ENCODE measurements at places on chromosomes 12 and 14.

DNA sequence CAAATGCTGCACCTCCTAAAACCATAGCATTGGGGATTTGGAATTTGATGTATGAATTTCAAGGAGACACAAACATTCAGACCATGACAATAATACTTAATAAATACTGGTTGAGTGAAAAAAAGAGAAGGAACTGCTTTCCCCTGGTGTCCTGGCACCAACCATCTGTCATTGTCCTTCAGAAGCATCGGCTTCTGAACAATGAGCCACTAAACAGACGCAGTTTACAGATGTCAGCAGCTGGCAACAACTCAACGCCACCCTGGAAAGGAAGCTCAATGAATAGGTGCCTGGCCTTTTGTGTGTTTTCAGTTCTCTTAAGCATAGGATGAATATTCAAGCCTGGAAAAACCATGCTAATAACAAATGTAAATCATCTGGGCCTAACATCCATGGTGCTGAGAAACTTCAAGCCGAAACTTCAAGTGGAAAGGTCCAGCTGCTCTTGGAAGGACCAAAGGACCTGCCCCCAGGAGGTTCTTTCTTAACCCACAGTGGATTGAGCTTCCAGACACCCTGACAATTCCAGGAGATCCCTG lies 101.3 kb downstream of the WIF1 start:
- DNase-seq, result no peak

DNA sequence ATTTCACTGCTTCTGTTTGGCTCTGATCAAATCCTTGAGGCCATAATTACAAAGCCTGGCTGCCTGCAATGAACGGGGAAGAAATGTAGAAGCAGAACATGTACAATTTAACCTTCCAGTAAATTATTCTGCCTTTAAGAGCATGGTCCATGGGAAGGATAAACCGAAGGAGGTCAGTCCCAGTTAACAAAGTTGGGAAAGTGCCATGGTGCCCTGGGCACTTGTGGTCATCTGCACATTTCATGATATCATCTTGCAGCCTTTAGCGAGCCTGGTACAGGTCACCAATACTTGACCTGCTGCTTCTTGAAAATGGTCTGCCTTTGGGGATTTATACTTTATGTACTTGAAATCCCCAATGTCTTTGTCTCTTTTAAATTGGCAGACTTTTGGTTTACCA lies 175.9 kb upstream of the KITLG start:
- DNase-seq, result no peak

DNA sequence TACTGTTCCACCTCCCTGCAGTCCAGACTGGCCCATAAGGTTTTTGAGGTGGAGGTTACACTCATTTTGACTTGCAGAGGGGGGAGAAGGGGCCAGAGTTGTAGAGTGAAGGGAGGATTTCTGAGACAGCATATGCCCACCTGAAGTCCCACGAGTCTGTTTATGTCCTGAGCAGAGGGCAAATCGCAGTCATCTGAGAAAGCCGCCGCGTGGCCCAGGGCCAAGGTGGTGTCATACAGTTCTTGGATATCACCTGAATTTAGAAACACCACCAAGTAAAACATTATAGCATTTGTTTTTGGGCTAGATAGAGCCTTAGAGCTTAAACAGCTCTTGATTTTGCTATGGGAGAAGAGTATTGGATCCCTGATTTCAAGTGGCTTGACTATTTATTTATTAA lies 30.9 kb downstream of the TDG start:
- no peak for DNase-seq

DNA sequence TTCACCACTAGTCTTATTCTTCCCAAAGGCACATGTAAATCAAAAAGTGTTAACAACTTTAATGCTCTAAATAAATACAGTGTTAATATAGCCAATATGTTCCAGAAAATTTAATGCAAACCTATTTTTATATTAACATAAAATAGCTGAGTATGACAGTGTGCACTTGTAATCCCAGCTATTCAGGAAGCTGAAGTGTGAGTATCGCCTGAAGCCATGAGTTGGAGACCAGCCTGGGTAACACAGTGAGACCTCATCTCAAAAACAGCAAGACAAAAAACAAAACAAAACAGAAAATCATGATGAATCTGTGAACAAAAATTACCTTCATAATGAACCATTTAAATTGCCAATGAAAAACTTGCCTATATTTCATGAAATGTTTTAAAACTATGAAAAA lies 798.9 kb downstream of the SLC6A15 start:
- DNase-seq, result no peak

GRCh38 chr12:45296046-45296586 lies 80.2 kb downstream of the ANO6 start:
- DNase-seq, result no peak

- no peak for DNase-seq
Measured at GRCh38 chr12:56775638-56776037, 12.5 kb downstream of the HSD17B6 start.
